ENCODE measurements at places on chromosomes 1 and 21.

DNA sequence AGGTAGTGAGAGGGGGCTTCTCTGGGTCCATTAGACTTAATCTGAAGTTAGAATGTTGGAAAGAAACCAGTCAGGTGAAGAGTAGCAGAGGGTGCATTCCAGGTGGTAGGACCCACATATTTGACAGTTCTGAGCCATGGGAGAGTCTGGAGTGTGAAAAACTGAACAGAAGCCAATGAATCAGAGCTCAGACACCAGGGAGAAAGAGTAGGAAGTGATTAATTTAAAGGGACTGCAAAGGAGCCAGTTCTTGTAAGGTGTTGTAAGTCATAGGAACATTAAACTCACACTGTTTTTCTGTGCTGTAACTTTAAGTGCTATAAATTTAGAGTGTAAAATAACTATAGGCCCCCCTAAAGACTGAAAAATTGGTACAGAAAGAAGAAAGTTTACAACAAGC is 5.9 kb upstream of the DHX9 start:
- DNase-seq: no peak

DNA sequence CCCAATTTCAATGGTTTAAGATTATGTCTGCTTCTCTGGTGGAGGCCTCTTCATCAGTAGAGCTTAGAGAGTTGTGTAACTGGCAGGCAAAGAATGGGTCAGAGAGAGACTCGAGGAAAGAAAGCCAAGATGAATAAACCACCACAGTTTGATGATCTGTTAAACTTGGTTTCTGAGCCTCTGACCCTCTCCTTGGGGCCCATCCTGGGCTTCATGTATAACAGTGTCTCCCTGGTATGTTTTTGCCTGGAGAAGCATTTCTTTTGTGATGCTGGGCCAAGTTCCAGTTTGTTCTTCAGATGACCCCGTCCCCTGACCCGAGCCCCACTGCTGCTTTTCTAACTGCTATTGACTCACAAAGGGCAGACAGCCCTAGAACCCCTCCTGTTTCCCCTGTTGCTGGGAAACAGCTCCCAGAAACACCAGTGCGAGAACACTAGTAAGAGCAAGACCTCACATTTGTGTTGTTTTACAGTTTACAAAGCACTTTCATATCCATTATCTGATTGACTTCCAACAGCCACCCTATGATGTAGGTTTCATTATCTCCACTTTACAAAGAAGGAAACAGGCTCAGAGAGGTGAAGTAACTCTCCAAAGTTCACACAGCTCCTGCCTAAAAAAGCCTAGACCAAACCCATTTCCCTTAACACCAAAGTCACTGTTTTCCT is 9.0 kb downstream of the CD2 start:
- DNase-seq: no peak

GRCh38 chr1:166391279-166392066 is 224.7 kb upstream of the FAM78B start:
- no peak for DNase-seq

GRCh38 chr1:7257225-7257624 is 472.0 kb downstream of the CAMTA1 start:
- DNase-seq: no peak
